ENCODE measurements at places on chromosomes 1 and 21. TPM values are rescaled to one million over a fixed set of nuclear protein-coding genes. Genes with fewer than 3 reads are reported as not detected.
A peak's percentile ranks its signal among the peaks of the same experiment; 100 is the strongest.

DNA sequence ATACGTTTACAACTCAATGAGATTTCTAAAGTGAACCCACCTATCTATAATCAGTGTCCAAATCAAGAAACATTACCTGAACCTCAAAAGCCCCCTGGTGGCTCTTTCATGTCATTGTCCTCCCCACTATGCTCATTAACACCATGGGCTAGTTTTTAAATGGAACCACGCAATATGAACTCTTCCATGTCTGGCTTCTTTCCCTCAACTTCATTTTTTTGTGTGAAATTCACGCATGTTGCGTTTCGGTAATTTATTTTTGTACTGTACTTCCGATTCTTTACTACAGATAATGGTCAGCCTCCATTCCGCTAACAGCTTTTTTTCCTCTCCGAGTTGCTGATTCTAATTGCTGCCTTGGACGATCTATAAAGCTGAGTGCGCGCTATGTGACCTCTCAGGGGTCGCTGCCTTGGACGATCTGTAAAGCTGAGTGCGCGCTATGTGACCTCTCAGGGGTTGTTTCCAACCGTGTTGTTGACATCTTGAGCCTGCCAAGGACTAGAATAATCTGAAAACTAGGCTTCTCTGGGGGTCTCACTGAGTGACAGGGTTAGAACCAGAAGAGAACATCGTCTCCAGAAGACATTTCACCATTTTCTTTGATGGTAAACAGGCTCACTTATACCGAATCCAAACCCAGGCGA, 1.1 kb upstream of the CACYBP start:
- H3K4me3 ChIP-seq, result no peak overlapping the region
- H3K27me3 ChIP-seq, result no peaks in the 10 kb centered on the region
- H3K4me1 ChIP-seq, result peaks cover 41% of the 10 kb centered on the region
- DNase-seq, result peak; percentile 85
- no peak overlapping the region for H3K27ac ChIP-seq

CHIA gene
- total RNA-seq, result not detected

DMRTA2 gene
- not detected for total RNA-seq

DNA sequence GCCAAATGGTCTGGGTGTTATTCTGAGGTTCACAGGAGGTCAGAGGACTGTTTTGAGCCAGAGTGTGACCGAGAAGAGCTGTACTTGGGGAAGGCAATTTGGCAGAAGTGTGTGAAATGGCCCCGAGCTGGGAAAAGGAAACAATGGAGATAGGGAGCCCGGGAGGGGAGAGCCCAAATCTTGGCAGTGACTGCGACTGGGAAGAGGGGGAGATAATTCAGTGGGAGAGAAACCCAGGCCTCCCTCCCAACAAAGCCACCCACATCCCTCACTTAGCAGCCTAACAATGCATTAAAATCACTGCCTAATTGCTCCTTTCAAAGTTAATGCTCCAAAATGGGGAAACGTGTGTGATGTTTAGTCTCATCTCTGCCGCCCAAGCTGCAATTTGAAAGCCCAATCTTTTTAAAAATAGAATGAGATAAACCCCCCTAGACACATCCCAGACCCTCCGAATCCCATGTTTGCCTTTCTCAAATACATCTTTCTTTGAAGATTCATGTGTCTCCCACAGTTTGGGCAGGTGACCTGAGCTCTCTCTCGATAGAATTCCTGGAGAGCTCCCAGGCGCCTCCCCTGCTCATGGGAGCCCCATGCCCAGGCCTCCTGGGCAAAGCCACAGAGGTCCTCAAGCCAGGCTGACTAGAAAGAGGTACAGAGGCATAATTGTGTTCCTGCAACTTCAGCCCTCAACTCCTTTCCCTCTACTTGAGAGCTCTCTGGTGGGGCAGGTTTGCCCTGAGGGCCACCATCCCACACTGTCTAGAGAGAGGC, 17.3 kb downstream of the LRRC52 start:
- H3K4me3 ChIP-seq, result no peak overlapping the region
- H3K4me1 ChIP-seq, result no peaks in the 10 kb centered on the region
- H3K36me3 ChIP-seq, result no peaks in the 10 kb centered on the region
- H3K27me3 ChIP-seq, result peaks cover 30% of the 10 kb centered on the region
- H3K27ac ChIP-seq, result no peak overlapping the region

All from MCF 10A (cell line).